Activated CD8-positive, alpha-beta T cell treated with anti-CD3 and anti-CD28 coated beads for 36 hours (primary cell): ENCODE measurements at places on chromosomes 6 and 20.

- DNase-seq, result no peak
Observed at GRCh38 chr6:4078691-4079471, at the start of gene FAM217A. TSS of gene FAM217A (minus strand) at chr6:4079137. CDS start at chr6:4077414, 1,723 bp downstream.

GRCh38 chr6:162615016-162615705 lies 112.4 kb downstream of the PRKN start:
- DNase-seq, result no peak

- DNase-seq, result peak; percentile 53
Observed at GRCh38 chr20:56454754-56455153, 13.7 kb upstream of the RTF2 start.

DNA sequence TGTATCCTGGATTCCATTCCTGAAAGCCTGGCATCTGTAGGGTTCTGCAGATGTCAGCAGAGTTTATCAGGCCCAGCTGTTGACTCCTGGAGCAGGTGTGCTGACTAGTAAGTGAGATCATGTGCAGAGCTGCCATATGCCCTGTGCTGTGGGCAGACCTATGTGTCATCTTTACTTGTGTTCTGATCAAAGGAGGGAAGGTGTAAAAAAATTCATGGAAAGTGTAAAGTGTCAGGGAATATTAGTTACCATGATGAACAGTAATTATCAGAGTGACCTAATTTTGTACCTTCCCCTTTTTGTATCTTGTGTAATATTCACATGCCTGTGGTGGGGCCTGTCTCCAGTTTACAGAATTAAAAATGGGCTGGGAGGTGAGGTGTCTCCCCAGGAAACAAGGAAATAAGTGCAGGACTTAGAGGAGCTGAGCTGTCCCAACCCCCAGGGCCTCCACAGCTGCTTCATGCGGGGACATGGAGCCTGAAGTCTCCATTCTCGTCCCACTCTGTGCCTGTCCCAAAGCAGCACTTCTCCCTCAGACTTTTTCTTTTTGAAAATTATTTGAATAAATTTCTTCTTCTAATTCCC lies 148.2 kb upstream of the GGTLC1 start:
- no peak for DNase-seq

- DNase-seq, result peak; percentile 37
Observed at GRCh38 chr20:25399037-25399430, 8.4 kb upstream of the ABHD12 start.

DNA sequence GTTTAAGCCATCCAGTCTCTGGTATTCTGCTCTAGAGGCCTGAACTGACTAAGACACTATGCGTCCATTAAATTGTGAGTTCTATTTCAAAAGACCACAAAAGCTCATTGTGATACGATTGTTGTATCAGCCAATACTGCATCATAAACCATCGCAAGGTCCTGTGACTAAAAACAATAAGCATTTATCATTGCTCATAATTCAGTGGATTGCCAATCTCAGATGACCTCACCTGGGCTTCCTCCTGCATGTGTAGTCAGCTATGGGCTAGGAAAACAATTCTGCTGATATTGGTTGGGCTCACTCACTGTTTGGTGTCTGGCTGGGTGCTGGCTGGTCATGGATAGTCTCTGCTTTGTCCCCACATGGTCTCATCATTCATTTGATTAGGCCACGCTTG lies 592.7 kb upstream of the BTBD3 start:
- no peak for DNase-seq

- no peak for DNase-seq
Observed at GRCh38 chr20:18678549-18679419, 90.9 kb downstream of the DTD1 start.

GRCh38 chr20:47347661-47348435 lies 8.7 kb downstream of the ZMYND8 start:
- DNase-seq, result no peak

- DNase-seq, result no peak
Observed at GRCh38 chr6:82040405-82041221, 206.9 kb downstream of the IBTK start.

DNA sequence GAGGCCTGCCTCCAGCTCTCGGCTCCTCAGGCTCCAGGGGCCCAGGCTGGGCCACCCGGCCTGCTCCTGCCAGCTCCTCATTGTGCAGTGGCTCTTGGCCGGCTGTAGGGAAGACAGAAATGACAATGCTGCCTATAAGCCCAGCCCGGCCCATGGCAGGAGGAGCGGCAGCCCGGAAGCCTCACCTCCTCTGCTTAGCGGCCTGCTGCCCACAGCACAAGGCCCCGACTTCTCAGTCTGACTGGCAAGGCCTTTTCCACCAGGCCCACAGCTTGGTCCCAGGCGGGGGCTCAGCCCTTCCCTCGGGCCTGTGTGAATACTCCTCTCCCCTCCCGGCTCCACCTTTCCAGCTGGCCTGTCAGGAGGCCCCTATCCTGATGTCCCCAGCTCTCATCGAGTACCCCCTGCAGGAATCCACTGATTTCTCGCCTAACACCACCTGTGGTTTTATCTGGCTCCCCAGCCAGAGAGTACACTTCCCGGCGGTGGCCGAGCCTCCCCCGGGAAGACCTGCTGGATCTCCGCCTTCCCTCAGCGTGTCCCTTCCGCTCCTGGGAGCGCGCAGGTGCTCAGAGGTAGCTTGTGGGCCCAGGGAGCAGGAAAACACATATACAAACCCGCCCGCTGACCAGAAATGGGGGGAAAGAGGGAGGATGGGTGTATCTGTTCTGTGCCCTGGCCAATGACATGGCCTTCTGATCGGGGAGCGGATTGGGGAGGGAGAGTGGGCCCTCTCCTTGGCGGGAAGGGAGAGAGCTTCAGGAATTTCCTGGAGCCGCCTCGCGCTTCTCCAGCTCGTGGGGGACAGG lies 963 bp downstream of the DDRGK1 start:
- peak; percentile 54 for DNase-seq

GRCh38 chr20:50453533-50454244 lies 56.5 kb upstream of the PTPN1 start:
- DNase-seq, result no peak

- DNase-seq, result no peak
Observed at GRCh38 chr20:11234608-11235007, 560.8 kb upstream of the JAG1 start.

DNA sequence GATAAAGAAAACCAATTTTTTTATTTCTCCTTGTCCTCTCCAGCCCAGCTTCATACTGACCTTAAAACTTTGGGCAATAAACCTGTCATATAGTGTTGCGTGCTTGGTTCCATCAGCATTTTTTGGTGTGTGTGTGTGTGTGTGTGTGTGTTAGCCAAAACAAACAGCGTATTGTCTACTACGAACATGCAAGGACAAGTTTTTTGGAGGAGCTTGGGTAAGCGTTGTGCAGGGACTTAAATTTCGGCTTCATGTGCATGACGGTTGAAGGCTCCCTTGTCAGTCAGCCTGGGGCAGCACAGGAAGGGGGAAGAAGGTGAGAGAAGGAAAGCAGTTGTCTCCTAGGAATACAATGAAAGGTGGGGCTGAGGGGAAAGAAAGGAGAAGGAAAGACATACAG lies 62.0 kb upstream of the PAX1 start:
- no peak for DNase-seq

DNA sequence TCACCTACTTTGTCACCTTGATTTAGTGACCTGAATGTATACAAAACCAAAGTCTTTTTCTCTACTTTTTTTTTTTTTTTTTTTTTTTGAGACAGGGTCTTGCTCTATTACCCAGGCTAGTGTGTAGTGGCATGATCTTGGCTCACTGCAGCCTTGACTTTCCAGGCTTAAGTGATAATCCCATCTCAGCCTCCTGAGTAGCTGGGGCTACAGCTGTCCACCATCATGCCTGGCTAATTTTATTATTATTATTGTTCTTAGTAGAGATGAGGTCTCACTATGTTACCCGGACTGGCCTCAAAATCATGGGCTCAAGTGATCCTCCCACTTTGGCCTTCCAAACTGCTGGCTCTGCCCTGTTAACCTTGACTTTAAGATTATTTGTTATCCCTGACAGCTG lies 37.5 kb downstream of the CRISP2 start:
- DNase-seq, result no peak

- DNase-seq, result no peak
Observed at GRCh38 chr20:4602297-4602631, 119.4 kb upstream of the PRND start.

DNA sequence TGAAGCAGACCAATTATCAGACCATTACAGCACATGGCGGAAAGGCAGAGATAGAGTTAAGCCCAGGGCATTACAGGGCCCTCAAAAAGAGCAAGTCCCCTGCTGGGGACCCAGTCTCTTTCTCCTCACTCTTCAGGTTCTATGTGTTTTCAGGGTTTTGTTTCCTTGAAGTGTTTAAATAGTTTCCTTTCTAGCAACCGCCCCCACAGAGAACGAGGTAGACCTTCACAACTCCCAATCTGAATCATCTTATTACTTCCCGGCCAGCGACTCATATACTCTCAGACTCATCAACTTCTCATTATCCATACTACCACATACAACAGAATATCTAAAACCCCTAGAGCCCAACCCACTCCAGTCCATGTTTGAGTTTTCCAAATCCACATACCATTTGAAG lies 526.6 kb upstream of the ARID1B start:
- DNase-seq, result peak; percentile 81

GRCh38 chr6:106702451-106703110 lies 73.2 kb downstream of the QRSL1 start:
- peak; percentile 3 for DNase-seq

DNA sequence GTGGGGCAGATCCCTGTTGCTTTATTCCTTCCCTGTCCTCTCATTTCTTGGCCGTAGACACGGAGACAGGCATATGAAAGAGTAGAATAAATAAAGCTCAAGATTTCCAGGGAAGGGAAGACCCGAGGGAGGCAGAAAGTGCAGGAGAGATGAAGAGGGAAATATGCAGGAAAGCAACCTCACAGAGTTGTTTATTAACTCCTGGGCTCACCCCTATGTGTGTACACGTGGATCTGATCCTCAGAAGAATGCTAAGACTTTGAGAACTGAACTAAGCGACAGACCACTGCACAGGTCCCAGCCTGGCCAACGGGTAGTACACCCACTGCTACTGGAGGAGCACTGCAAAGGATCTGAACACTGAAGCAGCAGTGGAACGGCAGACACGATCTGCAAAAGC lies 156.2 kb downstream of the KIF16B start:
- no peak for DNase-seq

- no peak for DNase-seq
Observed at GRCh38 chr6:166976636-166977035, 20.3 kb upstream of the RNASET2 start.

- no peak for DNase-seq
Observed at GRCh38 chr6:153034139-153034538, 31.6 kb upstream of the MTRF1L start.

DNA sequence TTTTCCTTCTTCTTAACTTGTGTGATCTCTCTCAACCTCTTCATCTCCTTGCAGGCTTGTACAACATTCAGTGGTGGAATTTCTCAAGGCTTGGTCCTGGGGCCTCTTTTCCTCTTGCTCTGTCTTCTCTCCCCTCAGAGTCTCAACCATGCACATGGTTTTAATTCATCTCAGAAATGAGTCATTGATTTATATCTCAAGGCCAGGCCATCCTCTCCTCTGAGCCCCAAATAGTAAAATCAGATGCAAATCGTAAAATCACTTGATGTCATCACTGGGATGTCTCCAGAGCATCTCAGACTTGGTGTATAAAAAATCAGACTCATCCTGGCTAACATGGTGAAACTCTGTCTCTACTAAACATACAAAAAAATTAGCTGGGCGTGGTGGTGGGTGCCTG lies 85.0 kb downstream of the FNDC1 start:
- DNase-seq, result no peak

DNA sequence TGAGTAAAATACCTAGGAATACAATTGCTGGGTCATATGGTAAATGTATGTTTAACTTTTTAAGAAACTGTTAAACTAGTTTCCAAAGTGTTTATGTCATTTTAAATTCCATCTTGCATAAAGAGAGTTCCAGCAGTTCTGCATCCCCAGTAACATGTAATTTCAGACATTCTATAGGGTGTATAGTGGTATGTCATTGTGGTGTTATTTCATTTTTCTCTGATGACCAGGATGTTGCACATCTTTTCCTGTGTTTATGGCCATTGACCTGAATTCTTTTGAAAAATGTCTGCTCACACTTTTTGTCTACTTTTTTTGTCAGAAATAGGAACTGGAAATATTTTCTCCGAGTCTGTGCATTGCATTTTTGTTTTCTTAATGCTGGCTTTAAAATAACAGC lies 128.9 kb downstream of the TMEM200A start:
- DNase-seq, result no peak

DNA sequence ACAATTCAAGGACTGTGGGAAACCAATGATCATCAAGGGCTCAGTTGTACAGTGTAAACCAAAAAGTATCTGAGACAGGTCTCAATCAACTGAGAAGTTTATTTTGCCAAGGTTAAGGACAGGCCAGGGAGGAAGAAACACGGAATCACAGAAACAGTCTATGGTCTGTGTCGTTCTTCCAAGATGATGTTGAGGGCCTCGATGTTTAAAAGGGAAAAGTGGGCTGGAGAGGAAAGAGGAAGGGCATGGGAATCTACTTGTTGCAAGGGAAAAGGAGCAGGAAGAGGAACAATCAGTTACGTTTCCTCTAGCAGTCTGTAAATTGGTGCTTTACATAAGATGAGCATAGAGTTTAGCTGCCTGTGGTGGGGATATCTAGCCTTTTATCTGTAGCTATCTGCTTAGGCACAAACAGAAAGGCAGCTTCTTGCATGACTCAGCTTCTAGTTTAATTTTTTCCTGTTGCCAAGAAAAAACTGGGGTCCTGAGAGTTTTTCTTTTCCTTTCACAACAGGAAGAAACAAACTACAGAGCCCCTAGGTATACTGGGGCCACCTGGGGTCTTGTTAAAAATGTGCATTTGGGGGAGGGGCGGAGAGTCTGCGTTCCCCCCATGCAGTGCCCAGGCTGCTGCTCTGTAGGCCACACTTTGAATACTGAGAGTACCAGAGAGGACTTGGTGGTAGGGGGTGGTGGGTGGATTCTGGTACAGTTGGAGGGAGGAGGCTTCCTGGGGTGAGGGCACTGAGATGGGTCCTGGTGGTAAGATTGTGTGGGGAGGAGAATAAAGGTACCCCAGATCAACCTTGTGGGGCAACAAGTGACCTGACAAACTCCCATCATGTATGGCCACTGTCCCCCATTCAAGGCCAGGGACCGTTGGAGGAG lies 35.3 kb upstream of the EZR start:
- peak; percentile 23 for DNase-seq
